ENCODE measurements at places on chromosomes 5 and 9. TPM values are rescaled to one million over a fixed set of nuclear protein-coding genes. Genes with fewer than 3 reads are reported as not detected.

Gene PHF24
- 0.28 TPM for total RNA-seq

Gene TGFBI
- total RNA-seq, result 601 TPM

Gene CATSPER3
- total RNA-seq, result not detected

Gene SURF2
- 10.1 TPM for total RNA-seq

Gene SPATA31E1
- not detected for total RNA-seq

Gene SLC34A1
- total RNA-seq, result not detected

Gene TNFSF15
- total RNA-seq, result 1.5 TPM

Gene GABRB2
- total RNA-seq, result under 0.01 TPM

Gene FGF18
- not detected for total RNA-seq

Gene LCN9
- total RNA-seq, result not detected

Gene OR2K2
- total RNA-seq, result not detected

Gene MYOT
- not detected for total RNA-seq

Gene MED10
- total RNA-seq, result 18.0 TPM

Gene LCP2
- not detected for total RNA-seq

Gene OR13C3
- not detected for total RNA-seq

Gene ARID3C
- total RNA-seq, result under 0.01 TPM

Gene SOHLH1
- not detected for total RNA-seq

Gene ECM2
- total RNA-seq, result 2.7 TPM

Gene DNAI1
- total RNA-seq, result not detected

Gene LPAR1
- 50.7 TPM for total RNA-seq

Gene ZNF454
- 0.96 TPM for total RNA-seq

Gene FYB1
- total RNA-seq, result under 0.01 TPM

Measured in regular cardiac myocyte (primary cell).